Motor neuron (in vitro differentiated cells): ENCODE measurements at places on chromosomes 6 and 20. TPM values are rescaled to one million over a fixed set of nuclear protein-coding genes. Genes with fewer than 3 reads are reported as not detected.

The OR2J3 gene
- total RNA-seq, result 0.15 and 0.17 TPM in 2 replicates

The CNBD2 gene
- total RNA-seq, result 3.1 and 4.5 TPM in 2 replicates

The LY6G5C gene
- 2.8 and 3.0 TPM in 2 replicates for total RNA-seq

The SSTR4 gene
- total RNA-seq, result 0.49 TPM in 1 of 2 replicates, not detected in the other

The FILIP1 gene
- total RNA-seq, result 10.8 TPM in 2 replicates

The TPD52L2 gene
- total RNA-seq, result 75.9 and 86.3 TPM in 2 replicates

The BPI gene
- not detected in 2 replicates for total RNA-seq

The CLPSL2 gene
- not detected in 2 replicates for total RNA-seq

The NCR2 gene
- total RNA-seq, result not detected in 2 replicates

The SLCO4A1 gene
- total RNA-seq, result 3.5 and 4.5 TPM in 2 replicates

The LST1 gene
- 1.2 and 1.4 TPM in 2 replicates for total RNA-seq

The RCAN2 gene
- total RNA-seq, result 0.66 and 0.70 TPM in 2 replicates

The COL12A1 gene
- total RNA-seq, result 0.26 and 0.37 TPM in 2 replicates

The BNIP5 gene
- 0.19 and 0.33 TPM in 2 replicates for total RNA-seq

The POLR1H gene
- total RNA-seq, result 51.0 and 52.8 TPM in 2 replicates
